Stimulated activated CD8-positive, alpha-beta memory T cell treated with anti-CD3 and anti-CD28 coated beads, Interleukin-7, amount 100 ng/mL, for 4 hours (primary cell): ENCODE measurements at places on chromosomes 3 and 15.

DNA sequence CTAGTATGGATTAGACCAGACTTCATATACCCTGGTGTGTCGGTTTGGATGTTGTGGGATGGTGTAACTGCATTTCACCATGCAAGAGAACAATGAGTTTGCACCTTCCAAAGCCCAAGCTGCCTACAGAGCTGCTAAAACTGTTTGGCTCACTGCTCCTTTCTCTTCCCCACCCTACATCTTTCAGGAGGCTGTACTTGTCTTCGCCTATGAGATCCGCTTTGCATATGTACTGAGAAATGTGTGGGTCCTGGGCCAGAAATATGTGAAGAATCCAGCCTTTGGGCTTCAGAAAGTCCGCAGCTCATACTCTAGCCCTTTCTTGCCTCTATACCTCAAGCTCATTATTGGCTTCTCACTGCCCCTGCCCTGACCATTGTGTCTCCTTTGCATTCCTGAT is 1060.0 kb downstream of the NTRK3 start:
- no peak for DNase-seq

DNA sequence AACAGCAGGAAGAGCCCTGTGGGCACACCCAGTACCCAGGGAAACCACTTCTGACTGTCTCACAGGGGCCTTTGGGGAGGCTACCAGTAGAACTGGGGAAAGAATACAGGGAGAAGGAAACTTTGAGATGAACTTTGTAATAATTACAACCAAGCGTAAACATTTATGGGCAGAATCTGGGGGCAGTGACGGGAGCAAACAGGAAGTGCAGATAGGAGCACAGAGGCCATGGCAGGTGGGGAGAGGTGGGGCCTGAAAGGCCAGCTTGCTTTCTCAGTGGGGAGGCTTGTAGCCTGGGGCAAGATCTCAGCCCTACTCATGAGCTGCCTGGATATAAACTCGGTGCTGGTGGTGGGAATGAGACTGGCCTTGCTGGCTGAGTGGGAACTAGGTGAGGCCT is 209.8 kb downstream of the PLCH1 start:
- no peak for DNase-seq

GRCh38 chr3:27596334-27596841 is 112.2 kb upstream of the SLC4A7 start:
- no peak for DNase-seq

- no peak for DNase-seq
Measured at GRCh38 chr3:144128108-144128892, 156.7 kb downstream of the DIPK2A start.

DNA sequence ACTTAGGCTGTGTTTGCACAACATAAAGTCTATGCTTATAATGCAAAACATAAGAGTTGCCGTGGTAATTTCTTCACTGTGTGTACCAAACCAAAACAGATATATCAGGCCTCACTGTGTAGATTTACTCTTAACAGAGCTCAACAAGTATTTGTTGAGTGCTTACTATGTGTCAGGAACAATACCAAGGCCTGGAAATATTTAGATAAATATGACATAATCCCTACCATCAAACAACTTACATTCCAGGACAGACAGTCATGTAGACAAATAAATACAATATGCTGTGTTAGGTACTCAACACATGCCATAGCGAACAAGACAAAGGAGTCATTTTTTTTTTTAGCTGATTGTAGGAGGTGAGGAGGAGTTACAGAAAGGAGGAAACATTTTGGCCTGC is 554.0 kb downstream of the NSUN3 start:
- no peak for DNase-seq

DNA sequence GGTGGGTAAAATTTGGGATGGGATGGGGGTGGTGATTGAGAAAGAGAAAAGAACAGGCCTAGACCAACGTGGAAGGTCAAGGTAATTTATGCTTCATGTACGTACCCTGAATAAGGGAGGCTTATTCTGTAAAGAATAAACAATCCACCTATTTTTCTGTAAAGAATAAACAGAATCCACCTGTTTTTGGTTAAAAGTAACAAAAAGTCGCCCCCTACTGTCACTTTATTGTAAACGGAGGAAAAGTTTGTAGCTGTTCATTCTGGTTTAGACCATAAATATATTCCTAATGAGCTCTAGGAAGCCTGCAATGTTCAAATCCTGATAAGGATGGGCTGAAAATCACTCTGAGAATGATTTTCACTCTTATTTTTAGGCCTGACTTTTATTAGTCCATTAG is 23.5 kb upstream of the SQOR start:
- DNase-seq = no peak

GRCh38 chr3:115760716-115761115 is 137.4 kb downstream of the GAP43 start:
- DNase-seq = no peak

DNA sequence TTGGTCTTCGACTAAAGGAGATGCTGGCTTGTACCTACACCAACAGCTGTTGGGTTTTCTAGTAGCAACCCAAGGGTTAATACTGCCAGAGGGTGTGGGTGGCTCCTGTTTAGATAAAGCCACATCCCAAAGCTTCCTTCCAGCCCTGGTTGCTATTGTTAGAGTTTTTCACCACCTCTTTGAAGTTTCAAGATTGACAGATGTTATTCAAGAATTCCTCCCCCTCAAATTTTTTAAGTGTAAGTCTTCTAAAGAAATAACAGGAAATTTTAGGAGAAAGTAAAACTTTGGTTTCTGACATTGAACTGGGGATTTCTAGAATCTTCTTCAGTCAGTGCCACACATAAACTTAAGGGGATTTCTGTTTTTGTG is 60.9 kb downstream of the TGFBR2 start:
- DNase-seq = no peak

DNA sequence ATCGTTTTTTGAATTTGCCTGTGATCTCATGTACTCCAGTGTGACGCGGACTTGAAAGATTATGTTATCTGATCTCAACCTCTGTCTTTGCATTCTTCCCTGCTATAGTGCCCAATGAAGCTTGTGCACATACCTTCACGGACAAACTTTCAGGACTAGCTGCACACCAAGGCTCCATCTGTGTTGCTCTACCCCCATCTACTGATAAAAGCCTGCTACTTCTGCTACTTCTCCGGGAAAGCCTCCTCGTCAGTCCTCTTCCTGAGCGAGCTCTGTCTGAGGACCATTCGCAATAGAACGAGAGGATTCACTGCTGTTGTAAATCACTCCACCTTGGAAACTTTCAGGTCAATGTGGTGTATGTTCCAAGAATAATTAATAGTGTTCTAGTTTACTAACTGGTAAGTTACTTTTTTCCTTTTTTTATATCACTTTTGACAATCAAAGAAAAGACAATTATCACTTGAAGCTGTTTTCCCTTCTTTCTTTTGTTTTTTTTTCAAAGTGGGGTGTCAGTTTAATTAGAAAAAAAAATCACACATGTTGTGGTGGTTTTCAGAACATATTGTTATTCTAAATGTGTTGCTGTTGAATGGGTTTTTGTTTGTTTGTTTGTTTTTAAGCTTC is 217.6 kb downstream of the ARRDC4 start:
- DNase-seq = no peak
